ENCODE measurements at places on chromosomes 2 and 18.

DNA sequence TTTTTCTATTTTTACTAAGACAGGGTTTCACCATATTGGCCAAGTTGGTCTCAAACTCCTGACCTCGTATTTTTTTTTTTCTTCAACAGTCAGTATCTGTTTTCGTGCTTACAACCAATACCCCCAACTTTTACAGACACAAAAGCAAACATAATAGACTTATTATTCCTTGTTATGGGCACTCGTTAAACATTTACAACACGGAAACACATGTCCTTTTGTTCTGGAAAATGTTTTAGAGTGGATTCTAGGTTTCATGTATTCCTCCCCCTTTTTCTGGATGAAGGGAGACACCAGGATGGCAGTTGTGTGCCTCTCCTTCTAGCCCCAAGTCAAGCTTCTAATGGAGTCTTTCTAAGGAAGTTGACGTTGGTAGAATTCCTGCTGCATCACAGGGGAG lies 88.8 kb downstream of the CD226 start:
- DNase-seq: no peak

- DNase-seq: no peak
These were observed 171.0 kb downstream of the ZBTB7C start for GRCh38 chr18:48238206-48238605.

GRCh38 chr18:10188971-10189810 lies 265.2 kb upstream of the APCDD1 start:
- DNase-seq: no peak

DNA sequence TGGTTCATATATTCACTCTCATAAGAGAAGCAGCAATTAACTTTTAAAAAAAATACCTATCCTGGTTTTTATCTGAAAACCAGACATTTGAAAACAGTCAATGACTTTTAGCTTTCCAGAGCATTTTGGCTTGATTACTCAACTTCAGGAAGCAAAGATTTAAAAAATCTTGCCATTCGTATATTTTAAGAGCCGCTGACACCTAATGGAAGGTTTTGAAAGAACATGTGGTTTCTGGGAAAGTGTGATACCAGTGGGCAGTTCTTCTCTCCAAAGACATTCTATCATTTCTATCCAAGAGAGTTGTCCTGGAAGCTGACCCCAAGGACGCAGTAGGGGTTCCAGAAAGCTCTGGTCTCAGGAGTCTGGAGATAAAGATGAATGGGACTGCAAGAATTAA lies 234.7 kb downstream of the TTC32 start:
- no peak for DNase-seq

DNA sequence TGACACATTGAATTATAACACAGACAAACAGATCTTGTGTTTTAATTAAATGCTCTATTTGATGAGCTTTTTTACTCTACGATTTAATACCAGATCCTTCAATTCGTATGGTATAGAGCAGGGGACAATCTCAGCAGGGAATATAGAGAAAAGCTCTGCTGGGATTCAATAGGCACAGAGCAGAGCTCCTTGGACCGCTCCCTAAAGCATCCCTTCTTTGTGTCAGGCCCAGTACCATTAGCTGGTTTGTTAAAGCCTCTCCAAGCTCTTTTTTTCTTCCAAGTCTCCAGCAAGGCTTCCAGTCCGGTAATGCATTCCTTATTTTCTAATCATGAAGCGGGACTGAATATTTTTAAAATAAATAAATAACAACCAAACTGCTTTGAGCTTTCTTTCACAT lies 466.0 kb downstream of the NR4A2 start:
- DNase-seq: no peak

DNA sequence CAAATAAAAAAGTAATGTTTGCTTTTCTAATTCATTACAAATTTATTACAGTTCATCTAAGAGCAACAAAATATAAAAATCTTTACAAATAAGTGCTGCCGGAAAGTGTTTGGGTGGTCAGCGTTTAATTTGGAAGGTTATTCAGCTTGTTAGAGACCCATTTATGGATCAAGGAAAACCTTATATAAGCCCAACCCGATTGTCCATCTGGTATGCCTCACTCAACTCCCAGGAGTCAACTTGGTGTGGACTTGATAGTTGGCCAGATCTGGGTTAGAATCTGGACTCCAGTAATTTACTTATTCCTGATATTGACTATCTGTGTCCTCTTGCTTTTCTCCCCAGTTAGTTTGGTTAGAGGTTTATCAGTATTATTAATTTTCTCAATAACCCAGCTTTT lies 106.2 kb downstream of the KCTD1 start:
- no peak for DNase-seq

GRCh38 chr2:85935746-85936208 lies 47.0 kb upstream of the ST3GAL5 start:
- no peak for DNase-seq

- DNase-seq: no peak
These were observed 60.1 kb upstream of the LRRTM1 start for GRCh38 chr2:80364524-80365212.

DNA sequence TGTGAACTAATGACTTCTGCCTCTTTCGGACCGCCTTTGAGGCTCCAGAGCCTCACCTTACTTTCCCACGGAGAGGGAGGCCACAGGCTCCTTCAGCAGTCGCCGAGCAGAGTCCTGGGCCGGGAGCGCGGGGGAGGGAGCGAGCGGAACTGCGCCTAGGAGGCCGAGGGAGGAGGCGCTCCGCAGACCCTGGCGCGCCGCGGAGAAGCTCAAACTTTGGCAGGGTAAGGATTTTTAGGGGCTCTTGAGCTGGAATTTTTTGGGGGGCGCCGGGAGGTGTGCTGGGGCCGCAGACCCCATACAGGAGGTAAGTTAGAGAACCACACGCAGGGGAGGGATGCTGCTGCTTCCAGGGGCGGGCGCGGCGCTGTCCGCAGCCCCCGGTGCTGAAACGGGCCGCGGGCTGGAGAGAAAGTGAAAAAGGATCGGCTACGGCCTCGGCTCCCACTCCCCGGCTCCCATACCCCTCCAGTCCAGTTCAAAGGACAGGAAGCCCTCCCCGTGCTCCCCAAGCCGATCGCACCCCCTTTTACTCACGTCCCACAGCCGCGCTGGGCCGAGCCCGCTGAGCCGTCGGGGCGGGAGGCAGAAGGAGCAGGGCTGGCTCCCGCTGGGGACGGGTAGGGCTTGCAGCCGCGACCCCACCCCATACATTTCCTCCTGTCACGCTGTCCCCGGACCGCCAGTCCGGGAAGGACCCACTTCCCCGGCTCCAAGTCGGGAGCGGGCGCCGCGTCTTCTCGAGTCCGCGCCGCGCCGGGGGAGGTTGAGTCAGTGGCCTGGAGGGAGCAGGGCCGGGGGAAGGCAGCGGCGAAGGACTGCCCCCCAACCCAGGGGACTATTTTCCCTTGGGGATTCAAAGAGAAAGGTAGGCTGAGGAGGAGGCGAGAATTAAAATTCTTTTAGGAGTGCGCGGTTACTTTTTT lies at the start of gene CNGA3:
TSS of gene CNGA3 (plus strand) at position 146 of the 926 bp plus-strand sequence. CDS start 23,520 bp downstream, outside the sequence.
- peak; percentile 67 for DNase-seq

DNA sequence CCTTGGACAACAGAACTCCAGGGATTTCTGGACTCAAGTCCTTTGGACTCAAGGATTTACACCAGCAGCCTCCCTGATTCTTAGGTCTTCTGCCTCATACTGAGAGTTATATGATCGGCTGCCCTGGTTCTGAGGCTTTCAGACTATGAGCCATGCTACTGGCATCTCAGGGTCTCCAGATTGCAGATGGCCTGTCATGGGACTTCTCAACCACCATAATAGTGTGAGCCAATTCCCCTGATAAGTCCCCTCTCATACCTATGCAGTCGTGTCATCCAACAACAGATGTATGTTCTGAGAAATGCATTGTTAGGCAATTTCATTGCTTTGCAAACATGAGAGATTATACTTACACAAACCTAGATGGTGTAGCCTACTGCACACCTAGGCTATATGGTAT lies 61.4 kb upstream of the MSTN start:
- DNase-seq: no peak

- DNase-seq: no peak
These were observed 204.9 kb upstream of the ACVR2A start for GRCh38 chr2:147639891-147640290.

DNA sequence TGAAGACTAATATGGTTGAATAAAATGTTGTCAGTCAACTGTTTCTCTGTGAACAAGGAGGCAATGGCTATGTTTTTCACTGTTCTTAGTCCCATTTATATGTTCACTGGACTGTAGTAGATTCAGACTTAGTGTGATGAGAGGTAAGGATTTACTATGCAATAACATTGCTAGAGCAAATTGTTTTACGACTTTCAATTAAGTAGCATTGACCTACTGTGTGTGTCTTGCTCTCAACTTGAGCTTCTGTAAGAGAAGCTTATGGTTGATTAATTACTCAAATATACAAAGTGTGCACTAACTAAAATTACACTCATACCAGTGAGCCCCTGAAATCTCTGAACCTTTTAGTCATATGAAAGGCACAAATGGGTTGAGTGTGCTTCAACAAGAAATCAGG lies 168.6 kb downstream of the RAPGEF4 start:
- no peak for DNase-seq

GRCh38 chr2:237309416-237309815 lies 104.5 kb downstream of the COL6A3 start:
- no peak for DNase-seq

DNA sequence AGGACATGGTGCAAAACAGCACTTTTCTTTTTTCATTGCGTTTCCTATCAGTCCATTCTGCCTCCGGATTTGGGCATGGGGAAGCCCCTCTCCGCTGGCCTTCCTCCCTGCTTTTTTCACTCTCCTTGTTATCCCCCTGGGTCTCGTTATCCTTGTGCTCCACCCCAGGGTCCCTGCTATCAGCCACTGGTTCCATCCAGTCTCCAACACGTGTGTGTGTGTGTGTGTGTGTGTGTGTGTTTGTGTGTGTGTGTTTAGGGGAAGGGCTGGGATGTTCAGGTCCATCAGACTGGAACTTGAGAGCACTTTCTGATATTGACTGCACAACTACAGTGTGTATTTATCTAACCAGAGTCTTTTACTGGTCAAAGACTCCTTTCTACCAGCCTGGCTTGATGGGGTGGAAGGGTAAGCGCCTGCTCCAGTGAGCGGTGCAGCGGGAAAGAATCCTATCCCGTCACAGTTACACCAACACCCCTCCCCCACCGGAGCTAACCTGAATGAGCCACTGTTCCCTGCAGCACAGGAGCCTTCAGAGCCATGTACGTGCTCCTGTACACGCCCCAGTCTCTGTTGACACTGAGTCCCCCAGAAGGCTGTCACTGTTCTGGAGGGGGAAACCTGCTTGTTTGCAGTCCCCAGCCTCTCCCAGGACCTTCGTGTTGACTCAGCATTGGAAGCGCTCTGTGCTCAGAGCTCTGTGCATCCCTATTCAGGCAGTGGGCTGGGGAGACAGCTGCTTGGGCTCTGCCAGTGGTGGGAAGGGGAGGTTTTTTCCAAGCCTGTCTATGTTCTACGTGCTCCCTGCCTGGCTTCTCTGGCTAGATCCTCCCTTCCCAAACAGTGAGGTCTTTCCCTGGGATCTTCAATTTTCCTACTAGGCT lies 4.6 kb downstream of the INHA start:
- no peak for DNase-seq

- DNase-seq: no peak
These were observed 28.4 kb upstream of the ID2 start for GRCh38 chr2:8653485-8653884.

GRCh38 chr2:232281858-232282507 lies 96.6 kb upstream of the ALPP start:
- no peak for DNase-seq

GRCh38 chr2:108938077-108938710 lies 50.8 kb downstream of the EDAR start:
- no peak for DNase-seq

All from activated CD8-positive, alpha-beta memory T cell treated with anti-CD3 and anti-CD28 coated beads, Interleukin-2, amount 50 U/mL, for 48 hours (primary cell).